ENCODE measurements at places on chromosomes 4 and X. TPM values are rescaled to one million over a fixed set of nuclear protein-coding genes. Genes with fewer than 3 reads are reported as not detected.

DNA sequence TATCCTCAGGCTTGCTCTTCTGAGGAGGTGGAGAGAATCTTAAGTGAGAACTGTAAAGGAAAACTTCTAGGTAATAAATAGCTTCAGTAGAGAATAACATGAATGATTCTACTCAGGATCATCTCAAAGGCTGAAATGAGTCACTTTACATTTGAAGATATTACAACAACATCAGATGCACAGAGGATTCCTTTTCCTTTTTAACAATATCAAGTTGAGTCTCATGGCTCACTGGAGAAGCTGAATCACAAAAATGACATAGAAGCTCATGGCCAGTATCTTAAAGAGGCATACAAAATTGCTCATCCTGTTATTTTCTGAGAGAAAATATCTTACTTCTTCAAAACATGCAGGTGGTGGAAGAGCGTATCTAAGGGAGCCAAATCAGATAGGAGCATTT lies 72.5 kb upstream of the EMCN start:
- peak; percentile 53 for DNase-seq

GRCh38 chr4:152588869-152589268 lies 53.0 kb upstream of the FBXW7 start:
- no peak for DNase-seq

GRCh38 chrX:120350450-120351138 lies 11.3 kb upstream of the ATP1B4 start:
- DNase-seq: no peak

The C4orf36 gene
- not detected for total RNA-seq

Measured in umbilical cord (tissue), 2 donors.